ENCODE measurements at places on chromosomes 3 and 15. TPM values are rescaled to one million over a fixed set of nuclear protein-coding genes. Genes with fewer than 3 reads are reported as not detected.

The HRG gene
- not detected for total RNA-seq

The KCNH8 gene
- not detected for total RNA-seq

The NGRN gene
- 32.1 TPM for total RNA-seq

The TYRO3 gene
- 2.2 TPM for total RNA-seq

The P2RY14 gene
- total RNA-seq: 1.0 TPM

The SLITRK3 gene
- not detected for total RNA-seq

The LSMEM2 gene
- total RNA-seq: not detected

The UACA gene
- total RNA-seq: 2.1 TPM
